ENCODE measurements at places on chromosomes 7 and 10.

GRCh38 chr10:71228875-71229675 lies 16.7 kb downstream of the UNC5B start:
- DNase-seq: no peak

DNA sequence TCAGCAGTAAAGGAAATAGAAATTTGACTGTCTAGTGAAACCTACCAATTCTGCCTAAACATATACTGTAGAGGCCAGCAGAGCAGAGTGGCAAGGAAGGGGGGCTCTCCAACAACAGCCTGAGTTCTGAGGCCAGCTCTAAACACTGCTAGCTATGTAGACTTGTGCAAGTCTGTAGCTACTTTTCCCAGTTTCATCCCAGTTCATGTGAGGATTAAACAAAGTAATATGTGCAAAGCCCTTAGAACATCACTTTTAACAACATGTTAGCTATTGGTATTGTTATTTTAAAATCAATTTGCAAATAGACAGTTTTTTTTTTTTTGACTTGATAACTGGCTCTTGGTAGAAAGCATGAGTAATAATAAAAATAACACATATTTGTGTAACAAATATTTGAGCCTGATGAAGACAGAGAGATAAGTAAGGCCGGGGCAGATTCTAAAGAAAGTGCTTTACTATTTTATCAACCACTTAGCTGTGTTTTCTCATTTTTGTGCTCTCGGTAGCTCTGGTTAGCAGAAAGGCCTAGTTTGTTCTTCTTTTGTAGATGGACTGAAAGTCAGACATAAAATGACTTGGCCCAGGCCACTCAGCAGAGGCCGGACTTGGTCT lies 9.3 kb downstream of the CHST12 start:
- DNase-seq: no peak

DNA sequence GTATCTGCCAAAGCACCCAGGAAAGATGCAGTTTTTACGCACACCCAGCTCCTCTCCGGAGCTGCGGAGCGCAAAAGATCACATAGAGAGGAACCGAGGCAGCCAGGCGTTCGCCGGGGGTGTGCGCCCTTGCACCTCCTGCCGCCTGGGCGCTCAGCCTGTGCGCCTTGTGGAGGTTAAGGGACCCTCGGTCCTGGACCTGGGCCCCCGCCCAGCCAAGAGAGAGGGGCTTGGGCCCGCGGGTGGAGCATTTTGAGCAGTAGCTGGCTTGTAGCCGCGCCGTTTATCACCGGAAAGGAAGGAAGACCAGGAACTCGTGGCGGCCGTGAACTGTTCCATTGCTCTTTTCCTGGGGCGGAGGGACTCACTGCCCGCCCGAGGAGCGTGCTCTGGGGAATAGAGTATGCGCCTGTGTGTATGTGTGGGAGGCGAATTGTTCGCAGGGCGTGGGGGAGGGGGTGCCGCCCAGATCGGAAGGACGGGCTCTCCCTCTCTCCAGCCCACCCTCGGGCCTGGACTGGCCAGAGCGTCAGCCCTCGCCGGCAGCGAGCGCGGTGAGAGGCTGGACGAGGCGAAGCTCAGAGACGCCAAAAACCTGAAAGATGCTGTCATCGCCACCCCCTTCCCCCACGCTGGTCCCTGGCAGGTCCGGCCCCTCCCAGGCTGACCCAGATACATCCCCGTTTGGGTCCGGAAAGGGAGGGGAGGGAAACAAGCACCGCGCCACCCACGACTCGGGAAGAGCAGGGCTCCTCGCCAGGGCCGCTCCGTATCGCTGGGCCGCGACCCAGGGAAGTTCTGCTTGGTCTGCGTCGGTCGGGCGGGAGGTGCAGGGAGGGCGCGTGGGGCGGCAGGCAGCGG lies 1.2 kb upstream of the WNT2 start:
- peak; percentile 56 for DNase-seq

DNA sequence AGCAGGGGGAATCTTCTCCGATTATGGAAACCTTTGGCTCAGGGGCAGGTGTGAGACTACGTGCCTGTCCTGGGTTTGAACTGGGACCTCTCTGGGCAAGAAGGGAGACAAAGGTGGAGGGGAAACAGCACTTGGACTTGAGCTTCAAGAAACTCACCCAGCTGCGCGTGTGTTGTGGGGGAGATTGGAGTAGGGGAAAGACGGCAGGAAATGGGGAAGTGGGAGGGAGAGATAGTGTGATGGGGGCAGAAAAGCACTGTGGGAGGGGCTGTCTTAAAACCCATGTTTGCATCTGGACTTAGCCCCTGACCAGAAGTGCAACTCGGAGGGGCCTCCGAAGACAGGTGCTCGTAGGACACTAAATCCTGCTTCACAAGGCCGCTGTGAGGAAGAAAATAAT lies 107.0 kb downstream of the HIP1 start:
- no peak for DNase-seq

DNA sequence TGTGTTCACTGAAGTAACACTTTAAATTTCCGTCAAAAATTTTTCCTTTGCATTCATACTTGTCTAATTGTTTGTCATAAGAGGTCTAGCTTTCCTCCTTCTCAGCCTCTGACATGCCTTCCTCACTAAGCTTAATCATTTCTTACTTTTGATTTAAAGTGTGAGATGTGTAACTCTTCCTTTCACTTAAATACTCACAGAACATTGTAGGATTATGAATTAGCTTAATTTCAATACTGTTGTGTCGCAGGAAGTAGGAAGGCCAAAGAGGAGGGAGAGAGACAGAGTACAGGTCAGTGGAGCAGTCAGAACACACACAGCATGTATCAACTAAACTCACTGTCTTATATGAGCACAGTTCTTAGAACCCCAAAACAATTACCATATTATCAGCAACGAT lies 99.0 kb downstream of the SRPK2 start:
- no peak for DNase-seq

GRCh38 chr10:69228151-69228550 lies 8.0 kb downstream of the HKDC1 start:
- DNase-seq: no peak

- no peak for DNase-seq
Observed at GRCh38 chr7:28290496-28290895, 109.9 kb upstream of the JAZF1 start.

- DNase-seq: no peak
Observed at GRCh38 chr7:8089036-8089780, 120.6 kb downstream of the GLCCI1 start.

GRCh38 chr7:40810274-40810673 lies 675.5 kb downstream of the SUGCT start:
- peak; percentile 22 for DNase-seq
